ENCODE measurements at places on chromosomes 11 and 22.

DNA sequence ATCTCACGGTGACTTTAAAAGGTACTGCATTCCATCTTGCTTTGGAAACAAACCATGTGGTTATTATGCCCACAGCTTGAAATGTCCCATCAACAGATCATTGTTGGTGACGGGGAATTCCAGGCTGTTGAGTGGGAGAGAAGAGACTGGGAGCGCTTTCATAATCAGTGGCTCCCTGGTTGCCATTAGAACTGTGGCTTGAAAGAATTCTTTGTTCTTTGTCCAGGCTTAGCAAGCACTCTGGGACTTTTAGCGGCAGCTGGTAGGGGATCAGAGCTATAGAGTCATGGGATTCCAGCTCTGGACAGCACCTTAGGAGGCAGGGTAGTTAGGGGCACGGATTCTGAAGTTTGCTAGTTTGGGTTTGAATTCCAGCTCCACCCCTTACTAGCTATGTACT is 22.0 kb downstream of the MMP20 start:
- DNase-seq: no peak

DNA sequence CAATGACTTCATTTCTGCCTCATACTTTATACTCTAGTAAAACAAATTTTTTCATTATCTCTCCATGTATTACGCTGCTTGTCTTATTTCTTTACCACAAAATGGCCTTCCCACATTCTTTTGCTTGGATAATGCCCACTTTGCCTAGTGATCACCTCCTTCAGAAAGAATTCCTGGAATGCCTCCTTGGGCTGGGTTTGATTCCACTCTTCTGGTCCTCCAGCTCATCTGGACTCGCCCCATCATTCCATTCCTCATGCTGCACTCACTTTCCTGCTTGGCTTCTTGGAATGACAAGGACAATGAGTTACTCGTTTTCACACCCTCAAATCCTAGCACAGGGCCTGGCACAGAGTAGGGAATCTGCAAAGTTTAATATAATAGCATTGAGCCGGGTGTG is 475.1 kb upstream of the LARGE1 start:
- DNase-seq: no peak

DNA sequence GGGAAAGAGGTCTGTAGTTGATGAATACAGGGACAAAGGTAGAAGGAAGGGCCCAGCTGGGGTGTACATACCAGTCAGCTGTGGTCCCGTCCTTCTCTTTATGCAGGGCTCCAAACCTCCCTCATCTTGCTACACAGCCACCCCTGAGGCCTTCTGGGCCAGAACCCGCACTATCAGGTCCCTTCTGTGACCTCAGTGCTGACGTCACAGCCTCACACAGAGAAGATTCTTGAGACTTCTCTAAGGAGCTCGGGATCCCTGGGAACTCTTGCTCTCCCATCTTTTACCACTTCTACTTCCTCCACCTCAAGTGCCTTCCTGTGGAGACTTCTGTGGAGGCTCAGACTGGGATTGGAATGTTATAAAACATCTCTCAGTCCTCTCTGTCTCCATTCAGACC is at the start of gene UBQLN3:
Gene UBQLN3, minus strand, starts transcription at position 155 of the 400 bp plus-strand sequence. CDS start 399 bp downstream, outside the sequence.
- DNase-seq: no peak

DNA sequence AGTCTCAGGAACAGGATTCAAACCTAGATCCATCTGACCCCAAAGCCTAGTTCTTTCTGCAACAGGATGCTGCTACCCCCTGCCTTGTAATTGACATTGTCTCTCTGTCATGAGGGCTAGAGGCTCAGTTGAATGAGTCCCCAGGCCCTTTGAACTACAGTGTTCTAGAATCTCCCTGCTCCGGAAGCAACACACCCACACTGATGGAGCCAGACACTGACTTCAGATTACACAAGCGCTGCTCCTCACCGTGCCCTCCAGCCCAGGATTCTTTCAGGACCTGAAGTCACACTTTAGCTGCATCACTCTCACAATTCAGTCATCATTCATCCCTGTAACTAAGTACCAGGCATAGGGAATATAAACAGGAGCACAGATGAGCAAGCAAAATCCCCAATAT is 69.6 kb downstream of the RAB30 start:
- peak; percentile 28 for DNase-seq

DNA sequence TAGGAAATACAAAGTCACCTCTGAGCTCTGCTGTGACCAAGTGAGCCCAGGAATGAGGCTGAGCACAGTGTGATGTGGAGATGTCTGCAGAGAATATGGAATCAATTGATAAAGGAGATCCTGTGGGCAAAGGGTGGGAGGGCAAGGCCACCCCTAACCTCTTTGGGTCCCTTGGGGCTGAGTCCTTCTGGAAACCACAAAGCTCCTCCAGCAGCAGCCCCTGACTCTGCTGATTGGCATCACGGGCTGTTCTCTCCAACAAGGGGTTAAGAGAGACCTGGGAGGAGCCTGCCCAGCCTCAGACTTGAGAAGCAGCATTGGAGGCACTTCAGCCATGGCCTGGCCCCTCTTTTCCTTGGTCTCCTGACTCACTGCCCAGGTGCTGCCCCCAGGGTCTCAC is 49.7 kb downstream of the GGTLC2 start:
- DNase-seq: no peak

All from stimulated activated CD4-positive, alpha-beta T cell treated with anti-CD3 and anti-CD28 coated beads, Interleukin-4, amount 100 ng/mL, for 24 hours (primary cell).